ENCODE measurements at places on chromosomes 2 and 18.

GRCh38 chr2:64462940-64463700 lies 9.2 kb downstream of the LGALSL start:
- no peak for DNase-seq

GRCh38 chr2:168589236-168590211 lies 133.5 kb downstream of the CERS6 start:
- no peak for DNase-seq

DNA sequence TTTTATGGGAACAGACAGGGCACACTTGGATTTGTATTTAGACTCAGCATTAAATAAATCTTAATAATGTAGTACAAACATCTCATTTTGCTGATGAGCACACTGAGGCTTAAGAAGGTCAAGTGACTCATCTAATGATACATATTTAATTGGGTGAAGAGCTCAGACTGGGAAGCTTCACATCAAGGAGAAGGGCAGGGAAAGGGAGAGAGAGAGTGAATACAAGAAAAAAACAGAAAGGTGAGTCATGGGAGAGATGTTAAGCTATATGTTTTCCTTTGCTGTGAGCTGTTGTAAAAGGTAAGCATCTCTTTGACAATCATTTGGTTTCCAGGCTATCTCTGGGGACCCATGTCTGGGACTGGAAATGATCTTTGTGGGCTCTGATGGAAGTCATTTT lies 277.8 kb downstream of the SETBP1 start:
- no peak for DNase-seq

- no peak for DNase-seq
These were observed 41.9 kb downstream of the CDC42EP3 start for GRCh38 chr2:37629529-37629928.

DNA sequence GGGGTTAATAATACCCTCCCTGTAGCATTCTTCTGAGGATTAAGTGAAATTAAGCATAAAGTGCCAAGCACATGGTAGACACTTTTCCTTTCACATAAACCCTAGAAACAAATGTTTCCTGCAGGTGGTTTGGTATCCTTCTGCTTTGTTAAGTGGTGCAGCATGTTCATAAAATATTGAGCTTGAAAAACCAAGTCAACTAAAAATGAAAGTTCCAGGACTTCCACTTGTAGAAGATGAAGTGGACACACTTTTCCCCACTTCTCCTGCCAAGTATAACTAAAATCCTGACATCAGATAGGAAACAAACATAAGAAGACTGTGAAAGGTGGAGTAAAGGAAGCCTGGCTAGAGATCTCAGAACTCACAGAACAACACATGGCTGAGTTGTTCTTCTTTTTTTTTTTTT lies 90.5 kb downstream of the COLEC12 start:
- no peak for DNase-seq

- DNase-seq, result no peak
These were observed 46.3 kb downstream of the ITSN2 start for GRCh38 chr2:24313744-24314632.

DNA sequence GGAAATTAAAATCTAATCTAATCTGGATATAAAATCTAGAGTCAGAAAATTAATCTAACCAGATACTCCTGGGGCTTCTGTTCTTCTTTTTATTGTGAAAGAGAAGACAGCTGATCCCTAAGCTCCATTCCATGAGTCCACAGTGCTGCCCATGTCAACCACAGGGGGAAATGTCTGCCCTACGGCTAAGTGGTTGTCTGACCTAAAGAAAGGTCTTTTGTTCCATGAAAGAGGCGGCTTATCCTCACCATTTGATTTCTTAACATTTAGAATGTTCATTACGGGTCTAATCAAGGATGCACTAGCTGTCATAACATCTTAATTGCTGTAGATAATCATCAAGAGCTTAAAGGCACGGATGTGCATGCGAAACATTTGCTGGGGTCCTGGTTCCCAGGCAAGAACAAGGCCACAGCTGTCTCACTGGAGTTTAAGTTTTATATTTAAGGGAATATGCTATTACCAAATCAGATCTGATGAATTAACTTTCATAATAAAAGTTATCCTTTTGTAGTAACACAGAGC lies 162.6 kb downstream of the PAX3 start:
- no peak for DNase-seq

Measured in CD8-positive, alpha-beta memory T cell (primary cell).